Endothelial cell (in vitro differentiated cells): ENCODE measurements at places on chromosomes 7 and 10. TPM values are rescaled to one million over a fixed set of nuclear protein-coding genes. Genes with fewer than 3 reads are reported as not detected.

Gene FFAR4
- not detected for total RNA-seq

Gene DBNL
- 47.5 TPM for total RNA-seq

DNA sequence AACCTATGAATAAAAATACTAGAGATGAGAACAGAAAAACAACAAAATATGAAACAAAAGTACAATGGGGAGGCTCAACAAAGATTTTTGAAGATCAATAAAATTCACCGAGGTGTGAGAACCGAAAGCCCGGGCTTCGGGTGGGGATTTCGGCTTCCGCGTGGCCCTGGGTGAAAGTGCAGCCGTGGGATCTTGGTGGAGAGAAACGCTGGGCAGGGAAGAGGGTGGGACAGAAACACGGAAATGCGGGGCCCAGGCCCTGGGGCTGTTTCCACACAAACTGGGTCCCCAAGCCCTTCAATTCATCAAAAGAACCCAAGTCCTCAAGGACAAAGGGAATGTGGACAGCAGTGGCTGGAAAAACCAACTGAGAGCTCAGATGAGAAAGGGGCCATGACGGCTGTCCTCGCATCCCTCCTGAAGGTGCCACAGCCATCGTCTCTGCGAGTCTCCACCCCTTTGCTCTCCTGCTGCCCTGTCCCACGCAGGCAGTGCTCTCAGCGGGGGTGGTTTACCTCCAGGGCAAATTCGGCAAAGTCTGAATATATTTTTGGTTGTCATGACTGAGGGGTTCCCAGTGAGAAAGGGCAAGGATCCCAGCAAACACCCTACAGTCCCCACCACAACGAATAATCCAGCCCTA, 19.7 kb downstream of the FOXL3 start:
- H3K4me3 ChIP-seq, result peak overlapping the region; percentile 8
- H3K27ac ChIP-seq, result no peak overlapping the region
- no peaks in the 10 kb centered on the region for H3K36me3 ChIP-seq
- peaks cover 7% of the 10 kb centered on the region for H3K4me1 ChIP-seq

DNA sequence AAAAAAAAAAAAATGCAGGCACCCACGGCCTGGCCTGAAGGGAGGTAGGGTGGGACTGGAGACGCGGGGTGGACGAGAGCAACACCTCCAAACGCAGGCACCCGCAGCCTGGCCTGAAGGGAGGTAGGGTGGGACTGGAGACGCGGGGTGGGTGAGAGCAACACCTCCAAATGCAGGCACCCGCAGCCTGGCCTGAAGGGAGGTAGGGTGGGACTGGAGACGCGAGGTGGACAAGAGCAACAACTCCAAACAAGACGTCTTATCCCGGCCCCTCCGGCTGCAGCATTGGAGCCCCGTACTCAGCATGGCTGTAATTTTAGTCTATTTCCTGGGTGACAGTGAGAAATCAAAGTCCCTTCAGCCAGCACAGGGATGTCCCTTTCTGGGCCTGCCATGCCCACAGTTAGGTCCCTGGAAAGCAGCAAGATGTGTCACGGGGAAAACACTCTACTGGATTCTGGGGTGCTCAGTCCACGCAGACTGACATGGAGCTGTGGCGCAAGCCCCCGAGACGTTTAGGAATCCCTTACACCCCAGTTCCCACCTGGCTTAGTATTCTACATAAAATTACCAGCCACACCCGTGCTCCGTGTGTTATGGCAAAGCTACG, 119.9 kb downstream of the WDR37 start:
- no peak overlapping the region for H3K4me3 ChIP-seq
- DNase-seq, result no peak
- H3K4me1 ChIP-seq, result peaks cover 8% of the 10 kb centered on the region
- no peak overlapping the region for H3K27ac ChIP-seq

DNA sequence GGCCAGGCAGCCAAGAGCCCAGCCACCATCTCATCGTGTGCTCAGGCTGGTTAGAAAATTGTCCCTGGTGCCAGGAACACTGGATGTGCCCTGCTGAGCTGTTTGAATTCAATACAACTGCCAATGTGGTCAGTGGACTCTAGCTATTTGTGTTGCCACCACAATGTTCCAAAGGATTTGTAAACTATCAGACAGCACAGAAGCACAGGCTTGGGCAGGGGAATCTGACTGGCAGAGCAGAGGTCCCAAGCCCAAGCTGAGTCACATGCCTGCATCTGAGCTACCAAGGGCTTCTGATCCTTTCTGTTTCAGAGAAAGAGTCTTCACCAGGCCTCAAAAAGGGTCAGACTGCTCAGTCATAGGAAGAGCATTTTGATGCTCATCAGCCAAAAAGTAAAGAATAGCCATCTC, 232.1 kb upstream of the SEMA3C start:
- no peak for DNase-seq
- H3K27ac ChIP-seq, result no peak overlapping the region
- no peaks in the 10 kb centered on the region for H3K36me3 ChIP-seq
- H3K27me3 ChIP-seq, result no peaks in the 10 kb centered on the region
- no peaks in the 10 kb centered on the region for H3K4me1 ChIP-seq
- H3K4me3 ChIP-seq, result no peak overlapping the region

- H3K4me1 ChIP-seq, result peaks cover 66% of the 10 kb centered on the region
- H3K27ac ChIP-seq, result peak overlapping the region; percentile 94
These were observed 562 bp downstream of the GRK5 start for GRCh38 chr10:119207713-119208552.

- H3K4me1 ChIP-seq, result no peaks in the 10 kb centered on the region
- H3K4me3 ChIP-seq, result no peak overlapping the region
- peaks cover 14% of the 10 kb centered on the region for H3K36me3 ChIP-seq
- H3K27me3 ChIP-seq, result peaks cover 9% of the 10 kb centered on the region
- H3K27ac ChIP-seq, result no peak overlapping the region
These were observed 545.5 kb downstream of the TCERG1L start for GRCh38 chr10:130766071-130766470.

Gene INA
- 0.23 TPM for total RNA-seq

GRCh38 chr10:91887272-91888076, 21.8 kb downstream of the FGFBP3 start:
- peak overlapping the region; percentile 91 for H3K27ac ChIP-seq
- H3K36me3 ChIP-seq, result no peaks in the 10 kb centered on the region
- H3K4me1 ChIP-seq, result peaks cover 16% of the 10 kb centered on the region
- no peaks in the 10 kb centered on the region for H3K27me3 ChIP-seq

DNA sequence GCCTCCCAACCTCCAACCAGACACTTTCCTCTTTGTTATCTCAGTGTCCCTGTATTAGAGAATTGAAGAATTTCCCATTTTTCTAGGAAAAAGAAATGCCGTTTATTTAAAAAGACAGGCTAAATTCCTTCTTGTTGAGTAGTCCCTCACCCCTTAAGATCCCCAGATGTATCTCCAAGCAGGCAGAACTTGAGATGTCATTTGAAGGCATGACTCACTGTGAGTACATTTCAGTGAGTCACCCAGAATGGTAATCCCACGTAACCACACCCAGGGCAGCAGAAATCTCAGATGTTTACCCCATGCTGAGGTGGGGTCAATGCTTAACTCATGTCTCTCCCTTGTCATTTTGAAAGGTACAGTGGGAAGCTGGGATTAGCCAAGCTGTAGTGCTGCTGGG, 4.4 kb downstream of the ZNF655 start:
- peaks cover 15% of the 10 kb centered on the region for H3K4me1 ChIP-seq
- peaks cover 39% of the 10 kb centered on the region for H3K36me3 ChIP-seq
- peak overlapping the region; percentile 27 for H3K4me3 ChIP-seq
- peaks cover 3% of the 10 kb centered on the region for H3K27me3 ChIP-seq
- no peak overlapping the region for H3K27ac ChIP-seq

DNA sequence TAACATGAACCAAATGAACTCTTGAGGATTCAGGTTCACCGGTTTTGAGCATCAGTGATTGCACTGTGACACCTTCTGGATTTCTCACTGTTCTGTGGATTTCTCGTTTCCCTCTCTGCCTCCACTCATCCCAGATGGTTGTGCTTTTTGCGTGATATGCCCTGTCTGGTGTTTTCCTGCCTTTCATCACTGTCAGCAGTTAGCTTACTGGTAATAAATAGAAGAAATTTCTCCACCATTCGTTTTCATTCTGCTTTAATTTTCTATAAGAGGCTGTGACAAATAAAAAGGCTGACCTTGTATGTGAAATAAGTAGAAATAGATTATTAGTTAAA, 16.2 kb downstream of the BPGM start:
- peaks cover 24% of the 10 kb centered on the region for H3K36me3 ChIP-seq
- H3K27ac ChIP-seq, result peak overlapping the region; percentile 90
- H3K27me3 ChIP-seq, result no peaks in the 10 kb centered on the region
- peaks cover 34% of the 10 kb centered on the region for H3K4me1 ChIP-seq
- no peak overlapping the region for H3K4me3 ChIP-seq
- no peak for DNase-seq

DNA sequence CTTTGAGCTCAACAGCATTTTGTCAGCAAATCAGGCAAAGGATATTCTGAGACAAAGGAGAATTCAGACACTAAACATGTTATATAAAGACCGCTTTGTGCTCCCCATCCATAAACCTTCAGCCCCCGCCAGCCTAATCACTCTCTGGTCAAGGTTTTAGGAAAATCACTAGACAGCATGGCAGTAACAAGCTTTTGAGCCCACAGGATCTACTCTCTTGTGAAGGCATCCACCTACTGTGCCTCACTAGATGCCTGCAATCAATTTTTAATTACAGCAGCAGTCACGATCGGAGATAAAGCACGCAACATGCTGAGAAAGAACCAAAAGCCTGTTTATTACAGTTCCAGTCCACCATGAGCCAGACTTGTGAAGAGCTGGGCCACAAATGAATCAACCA, 19.1 kb downstream of the PDE1C start:
- H3K27me3 ChIP-seq, result no peaks in the 10 kb centered on the region
- no peaks in the 10 kb centered on the region for H3K4me1 ChIP-seq
- no peak overlapping the region for H3K27ac ChIP-seq
- H3K4me3 ChIP-seq, result no peak overlapping the region
- H3K36me3 ChIP-seq, result no peaks in the 10 kb centered on the region

DNA sequence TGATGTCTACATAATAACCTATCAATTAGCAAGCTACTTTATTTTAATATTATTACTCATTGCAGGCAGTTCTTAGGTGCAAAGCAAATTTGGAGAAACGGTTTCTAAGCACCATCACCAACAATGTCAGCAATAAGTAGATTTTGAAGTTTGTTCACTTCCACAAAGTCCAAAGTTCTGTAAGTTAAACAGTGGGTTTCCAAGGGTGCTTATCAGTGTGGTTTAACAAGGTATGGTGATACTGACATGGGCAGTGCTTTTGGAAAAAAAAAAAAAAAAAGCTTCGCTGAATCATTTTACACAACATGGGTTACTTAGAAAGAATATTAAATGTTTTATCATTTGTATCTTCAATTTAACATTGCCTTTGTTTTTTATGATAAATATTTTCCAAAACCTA, 101.8 kb downstream of the SPAG6 start:
- no peak overlapping the region for H3K27ac ChIP-seq
- H3K4me3 ChIP-seq, result no peak overlapping the region
- peaks cover 18% of the 10 kb centered on the region for H3K4me1 ChIP-seq
- H3K36me3 ChIP-seq, result no peaks in the 10 kb centered on the region
- H3K27me3 ChIP-seq, result no peaks in the 10 kb centered on the region
- no peak for DNase-seq

DNA sequence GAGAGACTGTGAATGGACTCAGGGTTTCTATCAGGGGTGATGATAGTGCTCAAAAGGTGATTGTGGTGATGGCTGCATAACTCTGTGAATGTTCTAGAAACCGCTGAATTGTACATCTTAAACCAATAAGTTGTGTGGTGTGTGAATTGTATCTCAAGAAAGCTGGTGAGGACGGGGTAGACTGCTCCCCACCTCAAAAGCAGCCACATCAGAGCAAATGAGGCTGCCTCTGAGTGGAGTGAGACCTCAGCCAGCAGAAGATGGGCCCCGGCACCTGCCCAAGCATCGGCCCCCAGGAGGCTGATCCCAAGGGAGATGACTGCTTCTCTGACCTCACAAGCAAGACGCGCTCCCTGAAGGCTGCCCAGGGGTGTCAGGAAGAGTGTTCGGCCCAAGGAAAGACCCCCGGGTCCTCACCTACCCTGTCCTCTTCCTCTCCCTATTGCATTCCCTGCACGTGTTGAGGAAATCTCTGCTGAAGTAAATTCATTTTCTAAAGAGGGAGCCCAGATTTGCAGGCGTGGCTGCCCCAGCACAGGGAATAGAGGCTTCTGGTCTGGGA, 279.3 kb upstream of the SHH start:
- H3K4me1 ChIP-seq, result no peaks in the 10 kb centered on the region
- H3K27me3 ChIP-seq, result no peaks in the 10 kb centered on the region
- H3K4me3 ChIP-seq, result no peak overlapping the region
- no peaks in the 10 kb centered on the region for H3K36me3 ChIP-seq

Gene BAMBI
- 13.3 TPM for total RNA-seq

DNA sequence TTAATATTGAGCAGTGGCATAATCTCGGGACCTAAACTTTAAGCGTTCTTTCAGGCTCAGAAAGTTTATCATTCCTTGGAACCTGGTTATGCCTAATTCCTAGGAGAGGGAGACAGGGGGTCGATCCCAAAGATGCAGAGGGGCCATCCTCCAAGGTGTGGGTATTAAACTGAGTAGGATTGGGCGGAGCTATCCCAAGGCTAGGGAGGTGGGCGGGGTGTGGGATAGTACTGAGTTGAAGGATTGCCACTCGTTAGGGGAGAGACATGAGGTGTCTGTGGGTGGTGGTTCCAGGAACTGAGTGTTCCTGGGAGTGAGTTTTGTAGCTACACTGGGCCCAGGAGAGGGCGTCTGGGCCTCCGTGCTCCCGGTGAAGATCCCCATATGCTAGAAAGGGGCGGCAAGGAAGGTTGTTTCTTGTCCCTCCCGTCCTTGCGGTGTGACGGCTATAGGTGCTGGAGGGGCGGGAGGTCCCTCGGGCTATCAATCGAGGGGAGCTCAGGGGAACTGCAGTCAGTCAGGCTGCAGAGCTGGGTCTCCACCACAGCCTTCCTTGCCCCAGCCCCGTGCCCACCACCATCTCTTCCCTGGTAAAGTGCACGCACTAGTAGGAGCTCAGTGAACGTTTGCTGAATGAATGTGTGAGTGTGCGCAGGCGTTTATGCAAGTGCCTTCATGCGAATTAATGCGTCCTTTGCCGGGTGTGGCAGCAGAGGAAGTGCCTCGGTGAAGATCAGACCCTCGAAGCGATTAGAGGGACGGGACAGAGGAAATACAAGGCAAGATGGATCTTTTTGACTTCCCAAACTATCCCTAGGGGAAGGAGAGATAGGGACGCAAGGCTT, 3.0 kb upstream of the HMX2 start:
- H3K27ac ChIP-seq, result no peak overlapping the region
- H3K27me3 ChIP-seq, result peaks cover 47% of the 10 kb centered on the region
- no peak for DNase-seq
- peaks cover 30% of the 10 kb centered on the region for H3K4me1 ChIP-seq

GRCh38 chr7:48031111-48031510, 2.2 kb upstream of the SUN3 start:
- no peak overlapping the region for H3K4me3 ChIP-seq
- DNase-seq, result no peak
- peaks cover 3% of the 10 kb centered on the region for H3K27me3 ChIP-seq
- H3K27ac ChIP-seq, result no peak overlapping the region
- peaks cover under 1% of the 10 kb centered on the region for H3K4me1 ChIP-seq
- no peaks in the 10 kb centered on the region for H3K36me3 ChIP-seq

Gene MEST
- 72.2 TPM for total RNA-seq

- DNase-seq, result no peak
- H3K27ac ChIP-seq, result no peak overlapping the region
- H3K4me3 ChIP-seq, result no peak overlapping the region
- H3K36me3 ChIP-seq, result no peaks in the 10 kb centered on the region
- no peaks in the 10 kb centered on the region for H3K4me1 ChIP-seq
These were observed 507.9 kb upstream of the NRG3 start for GRCh38 chr10:81367132-81367531.

GRCh38 chr7:116327752-116328151, 117.4 kb downstream of the TES start:
- no peak overlapping the region for H3K27ac ChIP-seq
- H3K36me3 ChIP-seq, result no peaks in the 10 kb centered on the region
- DNase-seq, result no peak
- peaks cover 7% of the 10 kb centered on the region for H3K4me1 ChIP-seq
- peaks cover 3% of the 10 kb centered on the region for H3K27me3 ChIP-seq
